A172 (cell line): ENCODE measurements at places on chromosomes 16 and 17.

- DNase-seq, result peak; percentile 51
Measured at GRCh38 chr17:80005360-80006338, 30.0 kb downstream of the TBC1D16 start.

DNA sequence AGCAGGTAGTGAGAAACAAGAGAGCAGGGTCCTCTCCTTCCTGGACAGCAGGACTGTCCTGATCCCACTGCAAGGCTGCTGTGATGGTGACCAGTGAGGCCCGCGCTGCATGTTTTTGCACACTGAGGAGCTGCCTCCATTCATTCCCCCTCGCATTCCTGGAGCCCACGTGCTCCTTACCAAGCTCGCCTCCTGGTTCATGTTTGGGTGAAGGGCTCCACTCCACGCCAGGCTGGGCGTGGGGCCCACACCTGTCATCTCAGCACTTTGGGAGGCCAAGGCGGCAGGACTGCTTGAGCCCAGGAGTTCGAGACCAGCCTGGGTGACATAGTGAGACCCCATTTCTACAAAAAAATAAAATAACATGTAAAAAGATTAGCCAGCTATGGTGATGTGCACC is 15.4 kb upstream of the FASN start:
- DNase-seq, result no peak

DNA sequence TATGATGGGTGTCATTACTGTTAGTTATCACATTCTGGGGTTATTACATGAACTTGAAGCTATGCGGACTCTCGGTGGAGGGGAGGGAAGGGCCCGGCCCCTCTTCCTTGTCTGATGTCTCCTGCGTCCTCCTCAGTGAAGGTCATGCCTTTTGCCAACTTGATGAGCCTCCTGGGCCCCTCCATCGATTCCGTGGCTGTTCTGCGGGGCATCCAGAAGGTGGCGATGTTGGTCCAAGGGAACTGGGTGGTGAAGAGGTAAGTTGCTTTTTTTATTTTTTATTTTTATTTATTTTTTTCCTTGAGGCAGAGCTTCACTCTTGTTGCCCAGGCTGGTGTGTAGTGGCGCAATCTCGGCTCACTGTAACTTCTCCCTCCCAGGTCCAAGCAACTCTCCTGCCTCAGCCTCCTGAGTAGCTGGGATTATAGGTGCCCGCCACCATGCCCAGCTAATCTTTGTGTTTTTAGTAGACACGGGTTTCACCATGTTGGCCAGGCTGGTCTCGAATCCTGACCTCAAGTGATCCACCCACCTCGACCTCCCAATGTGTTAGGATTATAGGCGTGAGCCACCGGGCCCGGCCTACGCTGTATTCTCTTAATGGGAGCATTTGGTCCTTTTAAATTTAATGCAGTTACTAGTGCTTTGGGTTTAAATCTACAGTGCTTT is 21.6 kb downstream of the POLR3E start:
- DNase-seq, result peak; percentile 33

DNA sequence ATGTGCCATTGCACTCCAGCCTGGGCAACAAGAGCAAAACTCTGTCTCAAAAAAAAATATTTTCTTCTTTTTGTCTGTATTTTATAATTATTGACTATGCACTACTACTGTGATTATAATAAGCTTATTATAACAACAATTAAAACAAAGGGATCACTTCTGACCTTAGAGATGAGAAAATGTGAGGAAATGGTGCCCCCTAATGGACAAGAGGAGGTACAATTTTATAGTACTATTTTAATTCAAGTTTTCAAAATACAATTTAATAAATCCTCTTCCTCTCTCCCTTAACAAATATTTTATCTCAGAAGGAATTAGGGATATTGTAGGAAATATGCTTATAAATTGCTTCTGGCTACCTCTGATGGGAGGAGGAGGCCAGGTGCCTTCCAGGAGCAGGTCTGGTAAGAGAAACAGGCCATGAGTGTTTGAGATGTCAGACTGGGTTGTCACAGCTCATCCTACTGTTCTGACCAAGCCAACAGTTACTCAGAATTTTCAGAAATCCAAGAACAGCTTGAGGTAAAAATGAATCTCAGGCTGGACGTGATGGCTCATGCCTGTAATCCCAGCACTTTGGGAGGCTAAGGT is 14.0 kb downstream of the VPS53 start:
- no peak for DNase-seq

GRCh38 chr17:53490447-53490968 is 332.2 kb upstream of the KIF2B start:
- DNase-seq, result no peak
